ENCODE measurements at places on chromosomes 2 and 18. TPM values are rescaled to one million over a fixed set of nuclear protein-coding genes. Genes with fewer than 3 reads are reported as not detected.

DNA sequence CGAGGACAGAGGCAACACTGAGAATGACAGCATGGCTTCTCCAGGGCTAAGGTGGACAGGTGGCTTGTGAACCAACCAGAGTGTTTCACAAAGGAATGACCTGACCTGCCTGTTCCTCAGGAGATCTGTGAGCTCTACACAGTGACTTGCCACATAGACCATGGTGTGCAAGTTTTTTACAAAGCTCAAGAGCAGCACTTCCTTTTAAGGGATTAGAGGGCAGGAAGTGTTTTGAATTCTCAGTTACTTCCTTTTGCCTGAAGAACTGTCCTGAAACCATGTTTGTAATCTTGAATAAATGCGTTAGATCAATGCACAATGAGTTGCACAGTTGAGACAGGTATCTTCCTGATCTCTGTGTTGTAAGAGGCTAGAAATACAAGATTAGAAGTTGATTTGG lies 421.9 kb downstream of the THSD7B start:
- DNase-seq, result no peak

The SCYGR2 gene
- not detected for total RNA-seq

GRCh38 chr2:105804266-105804665 lies 59.6 kb downstream of the NCK2 start:
- DNase-seq, result no peak

GRCh38 chr2:74094291-74094690 lies 53.4 kb downstream of the BOLA3 start:
- no peak for DNase-seq

The ANKRD44 gene
- 14.5 TPM for total RNA-seq

The IL18R1 gene
- 2.9 TPM for total RNA-seq

- peak; percentile 38 for DNase-seq
These were observed 36.5 kb downstream of the SLC25A52 start for GRCh38 chr18:31723990-31724711.

GRCh38 chr18:56501896-56502295 lies 136.5 kb downstream of the TXNL1 start:
- peak; percentile 64 for DNase-seq

DNA sequence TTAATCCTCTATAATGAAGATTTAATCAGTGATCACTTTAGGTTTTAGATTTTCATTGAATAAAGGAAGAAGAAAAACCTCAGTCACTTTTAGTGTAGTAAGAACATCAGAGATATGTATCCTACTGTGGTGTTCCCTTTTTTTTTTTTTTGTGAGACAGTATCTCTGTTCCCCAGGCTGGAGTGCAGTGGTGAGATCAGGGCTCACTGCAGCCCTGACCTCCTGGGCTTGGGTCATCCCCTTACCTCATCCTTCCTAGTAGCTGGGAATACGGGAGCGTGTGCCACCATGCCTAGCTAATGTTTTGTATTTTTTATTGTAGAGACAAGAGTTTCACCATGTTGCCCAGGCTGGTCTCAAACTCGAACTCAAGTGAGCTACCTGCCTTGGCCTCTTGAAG lies 5.1 kb downstream of the SLC39A10 start:
- peak; percentile 23 for DNase-seq

- DNase-seq, result no peak
These were observed 160.6 kb downstream of the PRKCE start for GRCh38 chr2:45812011-45812500.

DNA sequence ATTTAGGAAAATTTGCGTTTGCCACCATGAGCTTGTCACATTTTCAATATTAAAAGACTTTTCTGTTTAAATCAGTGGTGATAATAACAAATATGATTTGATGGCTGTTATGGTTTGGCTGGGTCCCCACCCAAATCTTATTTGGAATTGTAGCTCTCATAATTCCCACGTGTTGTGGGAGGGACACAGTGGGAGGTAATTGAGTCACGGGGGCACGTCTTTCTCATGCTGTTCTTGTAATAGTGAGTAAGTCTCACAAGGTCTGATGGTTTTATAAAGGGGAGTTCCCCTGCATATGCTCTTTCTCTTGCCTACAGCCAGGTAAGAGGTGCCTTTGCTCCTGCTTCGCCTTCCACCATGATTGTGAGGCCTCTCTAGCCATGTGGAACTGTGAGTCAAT lies 83.4 kb upstream of the RGPD4 start:
- no peak for DNase-seq

The NAB1 gene
- 81.0 TPM for total RNA-seq

- peak; percentile 50 for DNase-seq
These were observed 22.6 kb upstream of the ICOS start for GRCh38 chr2:203913947-203914346.

DNA sequence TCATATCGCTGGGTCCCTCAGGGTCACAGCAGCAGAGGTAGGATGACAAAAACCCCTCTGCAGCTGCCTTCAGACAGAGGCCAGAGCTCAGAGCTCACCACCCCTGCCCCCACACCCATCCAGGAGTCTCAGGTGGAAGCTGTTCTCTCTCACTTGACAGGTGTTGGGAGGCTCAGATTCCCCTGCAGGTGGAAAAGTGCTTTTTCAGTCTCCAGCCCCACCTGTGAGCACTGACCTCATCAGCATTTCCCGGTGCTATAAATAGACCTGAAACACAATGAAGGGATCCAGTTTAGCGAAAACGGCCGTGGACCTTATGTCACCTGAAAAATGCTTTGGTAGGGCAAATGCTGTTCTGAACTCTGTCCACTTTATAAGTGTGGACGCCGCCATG lies 254.9 kb downstream of the NDUFA10 start:
- no peak for DNase-seq
